ENCODE measurements at places on chromosomes 5 and 9.

- no peak for DNase-seq
Observed at GRCh38 chr9:96497117-96497399, 47.1 kb downstream of the HABP4 start.

GRCh38 chr9:93268551-93269314 is 84.8 kb downstream of the WNK2 start:
- no peak for DNase-seq

DNA sequence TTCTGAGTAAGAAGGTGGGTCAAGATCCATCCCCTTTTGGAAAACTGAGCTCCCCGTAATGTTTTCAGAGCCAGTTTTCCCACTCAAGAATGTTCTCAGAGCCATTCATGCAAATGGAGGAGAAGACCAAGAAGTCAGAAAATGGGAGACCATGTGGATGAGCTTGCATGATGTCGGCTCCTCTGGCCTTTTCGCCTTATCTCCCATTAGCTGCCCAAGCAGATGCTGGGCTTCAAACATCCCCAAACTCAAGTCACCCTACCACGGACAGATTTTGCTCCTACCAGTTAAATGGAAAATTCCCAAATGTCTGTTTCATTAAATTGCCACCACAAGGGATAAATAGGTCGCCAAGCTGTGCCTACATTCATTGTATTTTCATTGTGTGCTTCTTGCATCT is 161.4 kb downstream of the ICE1 start:
- DNase-seq = no peak

- DNase-seq = no peak
Observed at GRCh38 chr5:6781716-6782115, 68.5 kb downstream of the TENT4A start.

- no peak for DNase-seq
Observed at GRCh38 chr5:102760815-102761214, 5.7 kb downstream of the PAM start.
